ENCODE measurements at places on chromosomes 1 and 21. TPM values are rescaled to one million over a fixed set of nuclear protein-coding genes. Genes with fewer than 3 reads are reported as not detected.

Gene LRRC39
- 142 TPM for polyA plus RNA-seq

Gene IFI16
- 34.1 TPM for polyA plus RNA-seq

Gene CFHR4
- not detected for polyA plus RNA-seq

Gene PCP4
- 6.0 TPM for polyA plus RNA-seq

Gene AMY1A
- polyA plus RNA-seq = not detected

Gene RGS13
- polyA plus RNA-seq = 0.14 TPM

Gene SFT2D2
- polyA plus RNA-seq = 4.6 TPM

Gene PYHIN1
- 0.20 TPM for polyA plus RNA-seq

Gene NID1
- polyA plus RNA-seq = 24.4 TPM

Gene MAP10
- 1.5 TPM for polyA plus RNA-seq

Gene SDC3
- polyA plus RNA-seq = 40.9 TPM

Gene ANKRD65
- 4.5 TPM for polyA plus RNA-seq

Gene OR2L2
- not detected for polyA plus RNA-seq

Gene GBP1
- polyA plus RNA-seq = 6.2 TPM

Gene HMCN1
- polyA plus RNA-seq = 4.0 TPM

Gene RGS5
- 76.7 TPM for polyA plus RNA-seq

Gene CDCP2
- not detected for polyA plus RNA-seq

Gene SPATA21
- 0.23 TPM for polyA plus RNA-seq

Gene AP4B1
- 8.9 TPM for polyA plus RNA-seq

Gene PRAMEF20
- polyA plus RNA-seq = not detected

Gene CRYAA
- not detected for polyA plus RNA-seq

Gene ADAM30
- polyA plus RNA-seq = not detected

Gene THRAP3
- polyA plus RNA-seq = 32.6 TPM

Gene PTCH2
- 0.34 TPM for polyA plus RNA-seq

Gene CYYR1
- 18.6 TPM for polyA plus RNA-seq

Gene CCSAP
- polyA plus RNA-seq = 2.1 TPM

Gene FCGR3A
- polyA plus RNA-seq = 14.6 TPM

Gene ARHGAP30
- polyA plus RNA-seq = 1.5 TPM

Gene PRELP
- 61.9 TPM for polyA plus RNA-seq

Gene RHBG
- polyA plus RNA-seq = 0.20 TPM

Gene CAPZA1
- 22.3 TPM for polyA plus RNA-seq

Gene FAM163A
- 0.16 TPM for polyA plus RNA-seq

Gene ABCB10
- 5.4 TPM for polyA plus RNA-seq

Gene SPRR2F
- not detected for polyA plus RNA-seq

Gene PROK1
- polyA plus RNA-seq = 2.6 TPM

Gene TAS1R2
- not detected for polyA plus RNA-seq

Gene DESI2
- 12.1 TPM for polyA plus RNA-seq

Gene LRIG2
- polyA plus RNA-seq = 4.3 TPM

Gene PRMT6
- polyA plus RNA-seq = 5.0 TPM

Gene LCE1D
- not detected for polyA plus RNA-seq

Gene AMPD1
- not detected for polyA plus RNA-seq

Gene GSTM1
- polyA plus RNA-seq = 38.9 TPM

Gene OR10R2
- not detected for polyA plus RNA-seq

Gene TNFAIP8L2
- polyA plus RNA-seq = 2.1 TPM

Gene IFNGR2
- polyA plus RNA-seq = 37.4 TPM
